ENCODE measurements at places on chromosomes 1 and 21. TPM values are rescaled to one million over a fixed set of nuclear protein-coding genes. Genes with fewer than 3 reads are reported as not detected.

GRCh38 chr21:40018871-40019475 lies 151.7 kb downstream of the PCP4 start:
- no peak for ATAC-seq

- ATAC-seq = peak; percentile 60
Measured at GRCh38 chr21:33212159-33212851, 17.4 kb upstream of the IFNAR2 start.

ZBED6 gene
- total RNA-seq = 18.5 TPM

- no peak for ATAC-seq
Measured at GRCh38 chr1:17837233-17838030, 82.3 kb downstream of the ACTL8 start.

GRCh38 chr1:25573961-25574360 lies 30.6 kb downstream of the LDLRAP1 start:
- no peak for ATAC-seq

- peak; percentile 84 for ATAC-seq
Measured at GRCh38 chr1:1959840-1960479, 40.9 kb upstream of the TMEM52 start.

- no peak for ATAC-seq
Measured at GRCh38 chr1:183090391-183091006, 67.3 kb downstream of the LAMC1 start.
